Fibroblast of lung (primary cell): ENCODE measurements at places on chromosomes 1 and 21. TPM values are rescaled to one million over a fixed set of nuclear protein-coding genes. Genes with fewer than 3 reads are reported as not detected.

The PLXNA2 gene
- 0.43 and 0.80 TPM in 2 replicates for polyA plus RNA-seq

- no peak for DNase-seq
Measured at GRCh38 chr1:49971088-49971487, 52.7 kb downstream of the AGBL4 start.

GRCh38 chr1:9852410-9853248 lies 28.9 kb upstream of the CLSTN1 start:
- DNase-seq, result peak; percentile 47

GRCh38 chr1:150820730-150821512 lies 12.9 kb upstream of the CTSK start:
- DNase-seq, result peak; percentile 24

DNA sequence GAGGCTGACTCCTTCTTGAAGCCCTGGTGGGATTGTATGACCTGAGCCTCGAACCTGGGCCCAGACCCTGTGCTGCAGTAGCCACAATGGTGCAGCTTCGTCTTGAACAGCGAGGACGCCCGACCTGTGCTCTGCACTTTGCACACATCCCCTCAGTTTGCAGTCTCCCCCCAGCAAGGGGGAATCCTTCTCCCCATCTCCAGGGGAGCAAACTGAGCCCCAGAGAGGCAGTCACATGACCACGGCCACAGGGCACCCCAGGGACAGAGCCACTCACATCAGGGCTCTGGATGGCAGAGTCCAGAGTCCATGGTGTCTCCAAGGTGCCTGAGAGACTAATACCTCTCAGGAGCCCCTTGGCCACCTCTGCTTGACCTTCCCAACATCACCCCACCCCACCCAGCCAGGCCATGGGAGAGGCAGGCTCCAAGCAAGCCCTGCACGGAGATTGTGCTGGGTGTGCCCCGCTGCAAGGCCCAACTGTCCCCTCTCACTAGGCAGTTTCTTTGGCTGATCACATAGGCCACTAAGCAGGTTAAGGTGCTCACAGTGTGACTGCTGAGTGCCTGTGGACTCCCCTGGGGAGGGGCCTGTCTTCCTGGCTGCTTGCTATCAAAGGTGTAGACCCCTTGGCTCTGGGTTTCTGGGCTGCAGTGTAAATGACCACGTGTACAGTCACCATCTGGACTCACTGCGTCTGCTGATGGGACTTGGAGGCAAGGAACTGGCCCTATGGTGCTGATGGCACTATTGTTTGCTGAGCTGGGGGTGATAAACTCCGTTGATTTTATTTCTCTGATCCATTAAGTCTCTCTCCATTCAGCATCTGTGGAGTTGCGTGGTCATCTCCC lies 398.1 kb downstream of the MATN1 start:
- no peak for DNase-seq

GRCh38 chr1:26126321-26127084 lies 14.9 kb downstream of the PDIK1L start:
- DNase-seq, result peak; percentile 70

- no peak for DNase-seq
Measured at GRCh38 chr1:91151702-91152101, 129.9 kb upstream of the ZNF644 start.

DNA sequence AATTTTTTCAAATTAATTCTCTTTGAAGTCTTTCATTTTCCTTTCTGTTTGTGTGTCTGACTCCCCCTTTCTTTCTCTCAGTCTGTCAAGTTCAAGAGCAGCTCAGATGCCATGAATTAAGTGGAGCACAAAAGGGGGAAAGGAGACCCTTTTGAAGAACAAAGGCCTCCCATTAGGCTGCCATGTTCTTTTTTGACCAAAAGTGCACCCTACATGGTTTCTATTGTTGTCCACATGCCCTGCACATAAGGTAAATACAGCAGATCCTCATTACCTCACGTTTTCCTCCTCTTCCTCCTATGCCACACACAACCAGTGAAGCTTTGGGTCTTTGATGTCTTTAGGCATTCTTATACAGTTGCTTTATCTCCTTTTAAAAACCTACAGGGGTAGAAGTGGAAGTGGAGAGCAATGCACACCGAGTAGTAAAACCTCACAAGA lies 47.7 kb downstream of the POU2F1 start:
- no peak for DNase-seq

DNA sequence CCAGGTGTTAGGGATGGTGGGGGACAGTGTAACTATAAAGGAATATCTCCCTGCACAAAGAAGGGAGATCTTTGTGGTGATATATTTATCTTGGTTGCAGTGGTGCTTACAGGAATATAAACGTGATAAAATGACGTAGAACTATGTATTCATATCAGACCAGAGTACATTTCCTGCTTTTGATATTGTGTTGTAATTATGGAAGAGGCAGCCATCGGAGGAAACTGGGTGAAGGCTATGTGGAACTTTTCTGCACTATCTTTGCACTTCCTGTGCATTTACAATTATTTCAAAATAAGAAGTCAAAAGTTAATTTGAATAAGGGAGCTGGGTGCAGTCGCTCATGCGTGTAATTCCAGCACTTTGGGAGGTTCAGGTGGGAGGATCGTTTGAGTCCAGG lies 37.6 kb downstream of the NDUFS5 start:
- DNase-seq, result no peak

GRCh38 chr1:157269656-157270375 lies 131.6 kb upstream of the ETV3 start:
- no peak for DNase-seq

The SPRR2E gene
- polyA plus RNA-seq, result not detected in 2 replicates

DNA sequence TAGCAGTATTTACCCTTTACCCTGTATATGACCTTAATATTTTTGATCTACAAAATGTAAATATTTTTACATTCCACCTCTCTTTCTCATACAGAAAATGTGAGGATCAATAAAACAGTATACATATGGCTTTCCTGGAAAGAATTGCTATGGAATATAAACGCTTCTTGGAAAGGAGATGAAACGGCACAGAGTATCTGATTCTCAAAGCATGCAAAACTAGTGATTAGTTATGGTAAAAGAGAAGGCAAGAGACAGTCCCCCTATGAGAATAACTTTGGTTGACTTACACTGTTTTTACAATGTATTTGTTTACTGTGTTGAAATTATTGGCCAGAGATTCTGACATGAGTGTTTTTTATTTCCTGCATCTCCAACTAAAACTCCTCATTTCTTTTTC lies 204.6 kb upstream of the C21orf91 start:
- no peak for DNase-seq

- no peak for DNase-seq
Measured at GRCh38 chr1:227469708-227470107, 93.6 kb upstream of the ZNF678 start.

The DMBX1 gene
- polyA plus RNA-seq, result not detected in 2 replicates

- DNase-seq, result no peak
Measured at GRCh38 chr1:204150702-204151551, 917 bp downstream of the ETNK2 start.

- DNase-seq, result no peak
Measured at GRCh38 chr1:5680600-5680999, 311.6 kb downstream of the NPHP4 start.

The C1orf226 gene
- 0.06 and 0.10 TPM in 2 replicates for polyA plus RNA-seq

DNA sequence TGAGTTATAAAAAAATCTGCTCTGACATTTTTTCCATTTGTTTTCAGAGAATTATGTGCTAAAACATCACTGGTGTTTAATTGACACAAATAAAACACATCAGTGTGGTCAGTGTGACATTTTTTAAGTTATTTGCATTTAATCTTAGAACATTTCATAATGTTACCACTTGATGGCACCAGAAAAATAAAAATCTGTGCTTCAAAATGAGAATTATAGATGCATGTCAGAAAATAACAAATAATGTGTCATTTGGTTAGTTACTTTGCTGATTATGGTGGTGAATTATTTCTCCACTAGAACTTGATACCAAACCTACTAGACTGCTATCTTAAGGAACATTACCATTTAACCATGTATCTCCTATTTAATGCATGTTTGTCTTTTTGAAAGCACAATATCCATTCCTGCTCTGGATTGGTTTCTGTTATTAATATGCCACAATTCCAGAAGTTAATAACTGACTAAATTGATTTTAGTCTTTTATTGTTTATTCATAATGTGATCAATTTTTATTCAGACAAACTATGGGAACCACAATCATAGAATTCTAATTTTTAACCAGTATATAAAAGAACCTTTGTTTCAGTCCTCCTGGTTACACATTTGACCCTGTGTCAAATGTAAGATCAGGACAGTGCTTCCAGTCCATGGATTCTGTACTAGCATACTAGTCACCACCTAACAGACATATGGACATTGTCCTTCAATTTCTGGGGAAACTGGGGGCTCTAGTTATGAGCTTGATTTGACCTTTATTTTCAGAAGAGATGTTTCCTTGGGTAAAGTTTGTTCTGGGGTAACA lies 81.0 kb downstream of the RPS6KC1 start:
- peak; percentile 22 for DNase-seq

GRCh38 chr1:63705078-63705477 lies 68.7 kb upstream of the ROR1 start:
- DNase-seq, result no peak

The CCDC27 gene
- not detected in 2 replicates for polyA plus RNA-seq

GRCh38 chr21:46454634-46455390 lies 3.9 kb upstream of the DIP2A start:
- DNase-seq, result no peak

DNA sequence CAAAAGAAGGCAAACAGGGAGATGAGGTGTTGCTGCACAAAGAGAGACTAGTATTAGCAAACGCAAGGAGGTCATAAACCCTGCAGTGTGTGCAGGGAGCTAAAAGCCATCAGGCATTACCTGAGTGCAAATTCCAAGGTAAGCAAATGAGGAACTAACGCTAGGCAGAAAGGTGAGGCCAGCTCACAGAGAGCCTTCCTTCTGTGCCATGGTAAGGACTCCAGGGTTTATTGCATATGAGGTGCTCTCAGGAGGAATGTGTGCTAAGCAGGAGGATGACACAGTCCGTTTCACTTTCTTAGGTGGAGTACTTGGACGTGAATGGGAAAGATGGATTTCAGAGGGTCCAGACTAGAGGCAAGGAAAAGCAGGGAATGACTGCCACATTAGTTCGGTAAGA lies 44.6 kb upstream of the MYBPHL start:
- DNase-seq, result no peak

DNA sequence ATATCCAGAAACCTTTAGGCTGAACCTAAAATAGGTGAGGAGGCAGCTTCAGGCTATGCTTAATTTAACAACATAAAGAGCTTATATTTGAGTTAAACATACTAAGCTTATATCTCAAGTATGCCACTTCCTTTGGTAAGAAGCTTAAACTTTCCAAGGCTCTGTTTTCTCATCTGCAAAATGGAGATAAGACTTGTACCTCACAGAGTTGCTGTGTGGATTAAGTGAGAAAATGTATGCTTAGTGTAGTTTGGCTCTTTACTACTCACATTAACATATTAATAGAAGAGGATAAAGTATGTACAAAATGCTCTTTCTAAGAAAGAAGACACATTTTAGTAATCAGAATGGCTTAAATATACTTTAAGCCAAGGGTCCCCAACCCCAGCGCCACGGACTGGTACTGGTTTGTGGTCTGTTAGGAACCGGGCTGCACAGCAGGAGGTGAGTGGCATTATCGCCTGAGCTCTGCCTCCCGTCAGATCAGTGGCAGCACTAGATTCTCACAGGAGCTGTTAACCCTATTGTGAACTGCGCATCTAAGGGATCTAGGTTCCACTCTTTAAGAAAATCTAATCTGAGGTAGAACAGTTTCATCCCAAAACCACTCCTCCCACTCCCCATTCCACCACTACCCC lies 77.2 kb downstream of the HS2ST1 start:
- DNase-seq, result no peak
